Activated CD4-positive, CD25-positive, alpha-beta regulatory T cell treated with anti-CD3 and anti-CD28 coated beads, Interleukin-2, amount 50 U/mL, for 16 hours (primary cell): ENCODE measurements at places on chromosomes 12 and 14.

- no peak for DNase-seq
Measured at GRCh38 chr14:43877351-43877960, 629.6 kb downstream of the FSCB start.

- DNase-seq: no peak
Measured at GRCh38 chr14:100584056-100585031, 2.9 kb downstream of the BEGAIN start.

- no peak for DNase-seq
Measured at GRCh38 chr12:92142251-92142926, 3.3 kb downstream of the BTG1 start.

DNA sequence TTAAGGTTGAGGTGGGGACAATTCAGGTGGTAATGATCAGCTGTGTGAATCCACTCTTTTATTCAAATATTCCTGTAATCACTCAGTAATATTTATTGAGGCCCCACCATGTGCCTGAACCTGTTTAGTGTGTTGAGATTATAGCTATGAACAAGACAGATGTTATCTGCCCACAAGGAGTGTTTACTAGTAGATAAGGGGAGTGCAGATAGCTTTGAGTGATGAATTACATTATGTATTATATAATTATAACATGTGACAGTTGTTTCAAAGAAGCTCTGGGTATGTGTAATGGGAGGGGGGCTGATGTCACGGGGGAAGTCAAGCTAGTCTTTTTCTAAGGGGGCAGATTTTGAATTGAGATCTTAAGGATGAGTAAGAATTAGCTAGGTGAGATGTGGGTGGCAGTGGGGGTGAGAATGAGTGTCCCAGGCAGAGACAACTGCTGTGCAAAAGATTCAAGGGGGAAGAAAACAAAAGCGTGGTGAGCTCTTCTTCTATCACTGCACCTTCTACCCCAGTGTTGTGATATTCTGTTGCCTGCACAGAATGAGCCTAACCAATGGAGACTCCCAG lies 21.3 kb upstream of the SRRM4 start:
- no peak for DNase-seq

DNA sequence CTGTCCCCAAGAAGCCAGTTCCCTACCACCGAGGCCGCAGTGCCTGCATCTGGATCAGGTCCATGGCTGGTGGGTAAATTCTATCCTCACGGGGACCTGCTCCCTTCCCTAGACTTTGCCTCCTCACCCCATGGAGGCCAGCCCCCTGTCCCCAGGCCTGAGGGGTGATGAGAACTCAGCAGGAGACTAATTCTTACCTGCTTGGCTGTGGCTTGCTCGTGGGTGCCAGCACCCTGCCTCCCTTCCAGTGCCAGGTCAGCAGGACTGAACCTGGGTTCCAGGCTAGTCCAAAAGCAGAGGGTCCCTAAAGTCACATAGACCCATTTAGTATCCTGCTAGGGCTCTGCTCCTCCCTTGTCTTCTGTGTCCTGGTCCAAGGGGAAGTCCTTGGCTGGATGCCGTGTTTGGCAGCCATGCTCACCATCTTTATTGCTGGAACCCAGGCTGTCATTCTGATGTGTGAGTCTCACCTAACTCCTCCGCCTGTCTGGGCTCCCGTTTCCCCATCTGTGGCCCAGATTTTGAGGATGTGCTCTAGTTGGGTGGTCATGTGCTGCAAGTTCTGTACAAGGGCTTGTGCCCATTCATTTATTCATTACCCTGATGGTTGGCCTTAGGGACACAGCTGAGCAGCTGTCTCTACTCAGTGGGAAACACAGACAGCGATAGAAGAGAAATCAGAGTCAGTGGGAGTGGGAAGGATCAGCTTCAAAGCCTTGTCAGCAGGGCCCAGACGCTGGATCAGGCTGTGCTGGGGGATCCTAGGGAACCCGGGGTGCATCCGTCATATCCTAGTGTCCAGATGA lies 949 bp downstream of the PLBD2 start:
- DNase-seq: no peak

- no peak for DNase-seq
Measured at GRCh38 chr12:121511916-121512315, 68.9 kb downstream of the KDM2B start.

GRCh38 chr14:55245657-55246268 lies 25.5 kb upstream of the FBXO34 start:
- DNase-seq: no peak

GRCh38 chr12:132305560-132305966 lies 23.8 kb downstream of the GALNT9 start:
- DNase-seq: no peak

- DNase-seq: no peak
Measured at GRCh38 chr12:97753332-97753731, 290.7 kb downstream of the RMST start.

GRCh38 chr12:113092607-113093408 lies 36.3 kb downstream of the DTX1 start:
- no peak for DNase-seq

- DNase-seq: no peak
Measured at GRCh38 chr12:89244536-89244935, 107.8 kb downstream of the DUSP6 start.

- no peak for DNase-seq
Measured at GRCh38 chr14:92460916-92461579, 52.5 kb upstream of the RIN3 start.

GRCh38 chr12:127194176-127194575 lies 1072.8 kb upstream of the TMEM132C start:
- no peak for DNase-seq

- no peak for DNase-seq
Measured at GRCh38 chr14:75279763-75280290, 1.2 kb downstream of the FOS start.
